Activated T-cell treated with anti-CD3 and anti-CD28 coated beads for 4 hours (primary cell): ENCODE measurements at places on chromosomes 6 and 20.

- DNase-seq = no peak
These were observed 16.9 kb downstream of the ILRUN start for GRCh38 chr6:34679552-34680253.

- no peak for DNase-seq
These were observed 86.2 kb downstream of the LCA5 start for GRCh38 chr6:79450984-79451383.

DNA sequence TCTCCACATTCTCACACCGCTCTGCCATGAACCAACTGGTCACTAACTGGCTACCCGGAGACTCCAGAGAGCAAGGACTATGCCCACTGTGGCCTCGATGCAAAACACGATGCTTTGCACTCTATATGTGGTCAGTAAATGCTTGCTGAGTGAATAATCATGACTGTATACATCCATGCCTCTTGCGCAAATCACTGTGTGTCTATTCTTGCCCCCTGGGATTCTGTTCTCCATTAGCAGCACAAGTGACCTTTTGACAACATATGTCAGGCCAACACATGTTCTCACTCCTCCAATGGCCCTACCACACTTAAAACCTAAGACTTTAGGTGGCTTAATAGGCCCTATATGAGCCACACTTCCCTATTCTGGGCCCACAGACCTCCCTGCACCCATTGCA, 16.9 kb downstream of the KIF16B start:
- DNase-seq = no peak

DNA sequence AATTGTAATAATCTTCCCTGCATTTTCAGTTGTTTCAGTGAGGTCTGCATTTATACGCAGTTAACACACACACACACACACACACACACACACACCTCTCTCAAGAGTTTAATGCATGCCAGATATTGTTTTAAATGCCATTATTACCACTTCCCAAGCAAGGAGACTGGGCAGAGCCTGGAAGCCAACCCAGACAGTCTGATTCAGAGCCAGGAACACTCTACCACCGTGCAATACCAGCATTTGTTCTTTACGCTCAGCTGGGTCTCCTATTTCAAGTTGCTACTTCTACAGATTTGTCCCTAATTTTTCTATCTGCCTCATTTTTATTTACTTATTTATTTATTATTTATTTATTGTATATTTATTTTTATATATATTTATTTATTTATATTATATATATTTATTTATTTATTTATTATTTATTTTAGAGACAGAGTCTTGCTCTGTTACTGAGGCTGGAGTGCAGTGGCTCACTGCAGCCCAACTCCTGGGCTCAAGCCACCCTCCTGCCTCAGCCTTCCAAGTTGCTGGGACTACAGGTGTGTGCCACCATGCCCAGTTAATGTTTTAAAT, 68.4 kb downstream of the PCSK2 start:
- no peak for DNase-seq

- no peak for DNase-seq
These were observed 329.8 kb upstream of the SOX4 start for GRCh38 chr6:21263531-21264287.
